ENCODE measurements at places on chromosomes 11 and 22. TPM values are rescaled to one million over a fixed set of nuclear protein-coding genes. Genes with fewer than 3 reads are reported as not detected.

DNA sequence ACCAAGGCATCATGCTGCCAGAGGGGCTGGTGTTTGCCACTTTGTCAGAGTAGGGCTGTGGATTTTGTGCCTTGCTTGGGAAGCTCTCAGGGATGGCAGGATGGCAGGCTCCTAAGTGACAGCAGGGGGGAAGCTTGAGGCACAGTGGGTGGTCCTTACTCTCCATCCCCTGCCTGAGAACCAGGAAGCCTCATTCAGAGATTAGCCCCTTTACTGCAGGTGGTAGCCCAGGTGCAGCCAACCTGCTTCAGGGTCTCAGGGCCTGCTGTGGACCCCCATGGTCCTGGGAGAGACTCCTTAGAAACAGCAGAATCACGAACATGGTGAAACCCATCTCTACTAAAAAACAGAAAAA is 8.9 kb upstream of the ST3GAL4 start:
- DNase-seq, result no peak
- peak overlapping the region; percentile 85 for H3K27ac ChIP-seq
- peaks cover 44% of the 10 kb centered on the region for H3K4me1 ChIP-seq
- H3K27me3 ChIP-seq, result no peaks in the 10 kb centered on the region

GRCh38 chr11:75338516-75339208 is 12.8 kb downstream of the ARRB1 start:
- no peaks in the 10 kb centered on the region for H3K36me3 ChIP-seq
- peak overlapping the region; percentile 74 for H3K27ac ChIP-seq
- no peaks in the 10 kb centered on the region for H3K27me3 ChIP-seq
- DNase-seq, result no peak
- no peak overlapping the region for H3K4me3 ChIP-seq

GRCh38 chr11:121365304-121365703 is 72.7 kb downstream of the SC5D start:
- no peak for DNase-seq
- no peaks in the 10 kb centered on the region for H3K36me3 ChIP-seq
- no peaks in the 10 kb centered on the region for H3K27me3 ChIP-seq
- no peaks in the 10 kb centered on the region for H3K4me1 ChIP-seq

GRCh38 chr11:18677560-18677959 is 21.0 kb upstream of the TMEM86A start:
- no peak overlapping the region for H3K27ac ChIP-seq
- H3K4me1 ChIP-seq, result no peaks in the 10 kb centered on the region
- H3K27me3 ChIP-seq, result no peaks in the 10 kb centered on the region
- H3K4me3 ChIP-seq, result no peak overlapping the region
- H3K36me3 ChIP-seq, result no peaks in the 10 kb centered on the region

DNA sequence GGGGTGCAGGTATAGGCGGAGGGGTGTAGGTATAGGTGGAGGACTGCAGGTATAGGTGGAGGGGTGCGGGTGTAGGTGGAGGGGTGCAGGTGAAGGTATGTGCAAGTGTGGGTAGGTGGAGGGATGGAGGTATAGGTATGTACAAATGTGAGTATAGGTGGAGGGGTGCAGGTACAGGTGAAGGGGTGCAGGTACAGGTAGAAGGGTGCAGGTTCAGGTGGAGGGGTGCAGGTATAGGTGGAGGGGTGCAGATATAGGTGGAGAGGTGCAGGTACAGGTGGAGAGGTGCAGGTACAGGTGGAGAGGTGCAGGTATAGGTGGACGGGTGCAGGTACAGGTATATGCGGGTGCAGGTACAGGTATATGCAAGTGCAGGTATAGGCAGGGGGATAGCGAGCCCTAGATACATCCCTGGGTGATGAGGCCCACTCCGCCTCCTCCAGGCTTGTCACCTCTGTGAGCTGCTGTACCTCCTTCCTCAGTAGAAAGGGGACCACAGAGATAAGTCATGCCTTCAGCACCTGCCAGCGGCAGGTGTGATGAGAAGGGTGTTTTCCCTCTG is 17.2 kb downstream of the LINC01488 start:
- DNase-seq, result no peak
- no peaks in the 10 kb centered on the region for H3K36me3 ChIP-seq
- H3K4me3 ChIP-seq, result no peak overlapping the region
- no peaks in the 10 kb centered on the region for H3K27me3 ChIP-seq

DNA sequence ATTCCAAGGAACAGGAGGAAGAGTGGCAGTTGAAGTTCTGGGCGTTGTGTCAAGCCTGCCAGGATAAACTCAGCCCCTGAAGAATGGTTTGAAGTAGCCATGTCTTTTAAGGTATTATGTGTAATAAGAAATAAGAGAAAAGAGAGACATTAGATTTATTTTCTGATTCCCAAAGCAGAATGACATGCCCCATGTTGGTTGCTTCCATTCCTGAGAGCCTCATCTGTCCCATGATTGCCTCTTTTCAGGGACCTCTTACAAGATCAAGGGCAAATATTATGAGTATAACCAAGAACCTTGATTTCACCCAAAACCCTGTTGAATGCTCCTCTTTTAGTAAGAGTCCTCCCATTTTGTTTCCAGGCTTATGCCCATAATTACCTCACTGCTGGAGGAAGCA is at the start of gene OR8D2:
TSS of gene OR8D2 (minus strand) at position 101 of the 400 bp plus-strand sequence. CDS start at position 101, 0 bp downstream.
- no peak for DNase-seq
- H3K27ac ChIP-seq, result no peak within 1 kb of the TSS
- H3K27me3 ChIP-seq, result no peaks in the 10 kb centered on the region
- H3K4me3 ChIP-seq, result no peak within 1 kb of the TSS

- H3K4me3 ChIP-seq, result no peak overlapping the region
- H3K27ac ChIP-seq, result no peak overlapping the region
- DNase-seq, result no peak
- no peaks in the 10 kb centered on the region for H3K27me3 ChIP-seq
- H3K36me3 ChIP-seq, result no peaks in the 10 kb centered on the region
- H3K4me1 ChIP-seq, result no peaks in the 10 kb centered on the region
These were observed 87.7 kb downstream of the GRAMD1B start for GRCh38 chr11:123517559-123518364.

DNA sequence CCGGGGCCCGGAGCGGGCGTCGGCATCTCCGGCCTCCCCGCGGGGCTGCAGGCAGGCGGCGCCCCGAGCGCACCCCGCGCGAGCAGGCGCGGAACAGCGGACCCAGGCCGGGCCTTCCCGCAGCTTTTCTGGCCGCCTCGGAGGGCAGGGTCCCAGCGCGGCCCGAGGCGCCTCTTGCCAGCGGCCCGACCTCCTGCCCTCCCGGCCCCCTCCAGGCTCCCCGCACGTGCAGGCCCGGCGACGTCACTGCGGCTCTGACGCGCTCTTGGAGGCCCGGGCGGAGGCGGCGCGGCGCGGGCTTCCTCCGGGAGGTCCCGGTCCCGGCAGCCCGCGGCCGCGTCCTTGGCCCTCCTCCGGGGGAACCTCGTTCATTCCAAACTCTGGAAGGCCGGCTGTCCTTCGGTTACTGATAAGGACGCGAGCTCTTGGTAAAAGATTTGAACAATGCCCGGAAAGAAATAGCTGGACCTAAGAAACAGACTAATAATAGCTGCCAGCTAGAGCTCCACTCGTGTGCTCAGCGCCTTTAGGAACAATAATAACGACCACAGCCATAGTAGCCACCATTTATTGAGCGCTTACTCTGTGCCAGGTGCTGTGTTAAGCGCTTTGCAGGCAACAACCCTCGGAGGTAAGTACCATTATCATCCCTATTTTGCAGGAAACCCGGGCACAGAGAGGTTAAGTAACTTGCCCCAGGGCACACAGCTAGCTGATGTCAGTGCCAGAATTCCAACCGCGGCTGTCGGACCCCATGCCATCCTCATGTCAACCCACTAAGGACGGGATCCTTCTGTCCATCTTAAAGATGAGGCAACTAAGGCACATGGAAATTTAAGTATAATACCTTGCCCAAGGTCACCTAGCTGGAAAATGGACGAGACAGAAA is 39.1 kb upstream of the CREB3L1 start:
- H3K36me3 ChIP-seq, result no peaks in the 10 kb centered on the region
- H3K4me1 ChIP-seq, result peaks cover 41% of the 10 kb centered on the region
- H3K27ac ChIP-seq, result peak overlapping the region; percentile 63
- peak; percentile 64 for DNase-seq
- no peak overlapping the region for H3K4me3 ChIP-seq

DNA sequence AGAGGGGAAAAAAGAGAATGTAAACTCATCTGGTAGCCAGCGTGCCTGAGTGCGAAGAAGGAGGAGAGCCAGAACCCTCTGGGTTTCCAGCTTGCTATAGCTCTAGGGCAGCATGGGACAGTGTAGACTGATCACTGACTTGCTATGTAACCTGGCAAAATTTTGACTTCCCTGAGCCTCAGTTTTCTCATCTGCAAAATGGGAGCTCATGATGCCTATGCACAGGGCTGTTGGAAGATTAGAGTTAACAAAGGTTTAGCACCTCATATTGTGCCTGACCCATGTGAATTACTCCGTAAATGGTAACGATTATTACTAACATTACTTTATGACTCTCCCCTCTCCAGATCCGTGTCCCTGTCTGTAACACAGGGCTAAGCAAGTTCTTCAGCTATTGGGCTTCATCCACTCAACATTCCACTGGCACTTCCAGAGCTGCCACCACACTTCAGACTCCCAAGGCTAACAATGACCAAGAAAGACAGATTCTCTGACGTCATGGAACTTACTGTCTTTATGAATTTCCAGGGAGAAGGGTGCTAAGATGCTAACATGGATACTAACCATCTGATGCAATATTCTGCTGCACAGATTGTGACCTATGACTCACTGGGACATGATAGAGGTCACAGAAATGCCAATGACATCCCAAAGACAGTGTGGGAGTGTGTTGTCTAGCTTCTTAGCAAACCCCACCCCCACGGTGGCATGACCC is 195.2 kb downstream of the TRIM29 start:
- no peak overlapping the region for H3K27ac ChIP-seq
- no peaks in the 10 kb centered on the region for H3K36me3 ChIP-seq
- H3K27me3 ChIP-seq, result no peaks in the 10 kb centered on the region
- H3K4me3 ChIP-seq, result no peak overlapping the region
- no peaks in the 10 kb centered on the region for H3K4me1 ChIP-seq

GRCh38 chr11:15525582-15525981 is 410.9 kb downstream of the INSC start:
- H3K4me3 ChIP-seq, result no peak overlapping the region
- no peaks in the 10 kb centered on the region for H3K36me3 ChIP-seq
- no peaks in the 10 kb centered on the region for H3K4me1 ChIP-seq
- DNase-seq, result peak; percentile 6
- H3K27ac ChIP-seq, result no peak overlapping the region

DNA sequence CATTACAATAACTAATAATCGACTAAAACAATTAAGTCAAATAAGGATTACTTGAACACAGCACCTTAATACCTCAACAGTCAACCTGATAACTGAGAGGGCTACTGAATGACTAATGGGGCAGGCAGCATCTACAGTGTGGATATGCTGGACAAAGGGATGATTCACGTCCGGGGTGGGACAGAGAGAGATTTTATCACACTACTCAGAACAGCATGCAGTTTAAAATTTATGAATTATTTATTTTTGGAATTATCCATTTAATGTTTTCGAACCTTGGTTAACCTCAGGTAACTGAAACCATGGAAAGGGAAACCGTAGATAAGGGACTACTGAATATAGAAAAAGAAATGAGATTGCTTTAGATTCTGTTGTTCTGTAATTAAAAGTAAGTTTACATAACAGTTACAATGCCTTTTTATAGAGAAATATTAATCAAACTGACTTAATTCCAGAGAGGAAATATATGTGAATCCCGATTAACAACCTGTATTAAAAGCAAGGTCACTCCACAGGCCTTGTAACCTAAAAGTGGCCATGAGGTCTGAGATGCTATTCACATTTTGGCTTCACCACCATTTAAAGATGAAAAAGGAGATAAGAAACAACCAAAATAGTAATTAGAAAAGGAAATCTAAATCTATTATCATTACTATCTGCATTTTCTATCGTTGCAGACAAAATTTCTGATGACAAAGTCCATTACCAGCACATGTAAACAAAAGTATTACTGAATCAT is 119.0 kb upstream of the TP53AIP1 start:
- H3K27ac ChIP-seq, result no peak overlapping the region
- no peaks in the 10 kb centered on the region for H3K4me1 ChIP-seq
- no peak for DNase-seq
- no peak overlapping the region for H3K4me3 ChIP-seq
- H3K27me3 ChIP-seq, result no peaks in the 10 kb centered on the region
- H3K36me3 ChIP-seq, result no peaks in the 10 kb centered on the region

- H3K27ac ChIP-seq, result no peak overlapping the region
- no peaks in the 10 kb centered on the region for H3K27me3 ChIP-seq
- DNase-seq, result no peak
- H3K4me1 ChIP-seq, result no peaks in the 10 kb centered on the region
These were observed 438.1 kb downstream of the SOX6 start for GRCh38 chr11:15918212-15918611.

DNA sequence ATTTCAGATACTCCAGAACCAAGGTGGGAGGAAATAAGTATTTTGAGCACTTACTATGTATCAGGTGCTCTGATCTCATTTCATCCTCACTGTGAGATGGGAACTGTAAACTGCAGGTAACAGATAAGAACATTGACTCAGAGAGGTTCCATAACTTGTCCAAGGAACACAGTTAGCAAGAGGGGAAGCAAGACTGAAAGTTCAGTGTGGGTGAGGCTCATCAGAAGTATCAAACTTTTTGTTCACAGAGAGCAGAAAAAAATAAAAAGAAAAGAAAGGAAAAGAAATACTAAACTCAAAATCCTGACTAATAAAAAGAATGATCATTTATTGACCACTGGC is 37.1 kb downstream of the RAB30 start:
- H3K27me3 ChIP-seq, result no peaks in the 10 kb centered on the region
- no peaks in the 10 kb centered on the region for H3K36me3 ChIP-seq
- H3K4me1 ChIP-seq, result peaks cover 25% of the 10 kb centered on the region

GRCh38 chr11:116548256-116548655 is 224.5 kb downstream of the BUD13 start:
- H3K36me3 ChIP-seq, result no peaks in the 10 kb centered on the region
- H3K27ac ChIP-seq, result no peak overlapping the region
- no peak for DNase-seq
- no peak overlapping the region for H3K4me3 ChIP-seq
- H3K4me1 ChIP-seq, result no peaks in the 10 kb centered on the region
- no peaks in the 10 kb centered on the region for H3K27me3 ChIP-seq

GRCh38 chr11:79244241-79244772 is 196.5 kb downstream of the TENM4 start:
- no peak for DNase-seq
- no peak overlapping the region for H3K4me3 ChIP-seq
- H3K4me1 ChIP-seq, result no peaks in the 10 kb centered on the region
- no peak overlapping the region for H3K27ac ChIP-seq

DNA sequence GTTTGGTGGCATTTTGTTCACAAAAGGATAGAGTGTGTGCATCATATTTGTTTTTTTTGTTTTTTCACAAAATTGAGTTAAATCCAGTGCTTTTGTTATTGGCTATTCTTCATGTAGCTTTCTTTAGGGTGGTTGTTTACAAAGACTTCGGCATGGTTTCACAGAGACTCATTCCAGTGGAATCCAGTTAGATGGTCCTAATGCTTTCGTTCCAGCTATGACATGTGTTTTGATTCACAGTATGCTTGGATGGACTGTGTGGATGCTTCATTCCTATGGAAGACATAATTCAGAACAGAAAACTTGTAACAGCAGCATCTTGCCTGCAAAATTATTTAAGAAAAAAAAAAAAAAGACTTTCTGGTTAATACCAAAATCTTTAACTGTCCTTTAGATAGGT is 97.9 kb downstream of the PDHX start:
- DNase-seq, result no peak
- no peaks in the 10 kb centered on the region for H3K36me3 ChIP-seq
- H3K27me3 ChIP-seq, result no peaks in the 10 kb centered on the region
- H3K27ac ChIP-seq, result no peak overlapping the region

CARD18 gene
- total RNA-seq, result not detected

CECR2 gene
- 3.4 TPM for total RNA-seq

F2 gene
- not detected for total RNA-seq

OTOG gene
- total RNA-seq, result not detected

THYN1 gene
- 17.8 TPM for total RNA-seq
